Right kidney (tissue), 9 donors: ENCODE measurements at places on chromosomes 6 and 20.
A peak's percentile ranks its signal among the peaks of the same experiment; 100 is the strongest.

- DNase-seq, result no peak
Observed at GRCh38 chr6:83917001-83917400, 57.5 kb downstream of the CYB5R4 start.

GRCh38 chr6:28225056-28225834 lies at the start of gene ZSCAN9:
Gene ZSCAN9, plus strand, starts transcription at chr6:28225275. Its CDS starts 1,810 bp downstream, at chr6:28227085.
- peak; percentile 76 for DNase-seq

GRCh38 chr6:105892577-105893262 lies 193.4 kb upstream of the PRDM1 start:
- no peak for DNase-seq

- DNase-seq, result no peak
Observed at GRCh38 chr20:23773127-23773526, 22.4 kb upstream of the CST1 start.

GRCh38 chr20:32537657-32538525 lies 47.2 kb downstream of the NOL4L start:
- no peak for DNase-seq

- peak; percentile 37 for DNase-seq
Observed at GRCh38 chr20:21516861-21517565, 3.1 kb upstream of the NKX2-2 start.

- DNase-seq, result no peak
Observed at GRCh38 chr6:72683797-72684196, 61.9 kb downstream of the KCNQ5 start.

GRCh38 chr6:14131579-14131978 lies 14.0 kb downstream of the CD83 start:
- DNase-seq, result no peak

DNA sequence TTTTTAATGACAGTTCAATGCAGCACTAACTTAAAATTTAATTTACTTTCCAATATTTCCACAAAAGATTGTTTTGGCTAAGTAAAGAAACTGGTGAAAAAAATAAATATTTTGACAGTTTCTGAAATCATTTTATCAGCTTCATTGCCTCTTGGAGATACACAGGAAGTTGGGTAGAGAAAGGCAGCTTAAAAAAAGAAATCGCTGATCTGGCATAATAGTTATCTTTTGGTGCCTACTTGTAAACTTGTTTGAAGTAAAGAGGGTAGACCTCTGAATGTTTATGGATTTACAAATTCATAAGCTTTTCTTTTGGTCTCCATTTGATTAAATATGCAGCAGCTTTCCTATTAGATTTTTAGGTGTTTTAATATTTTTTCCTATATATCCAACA lies 103.4 kb downstream of the RTN4IP1 start:
- DNase-seq, result no peak

DNA sequence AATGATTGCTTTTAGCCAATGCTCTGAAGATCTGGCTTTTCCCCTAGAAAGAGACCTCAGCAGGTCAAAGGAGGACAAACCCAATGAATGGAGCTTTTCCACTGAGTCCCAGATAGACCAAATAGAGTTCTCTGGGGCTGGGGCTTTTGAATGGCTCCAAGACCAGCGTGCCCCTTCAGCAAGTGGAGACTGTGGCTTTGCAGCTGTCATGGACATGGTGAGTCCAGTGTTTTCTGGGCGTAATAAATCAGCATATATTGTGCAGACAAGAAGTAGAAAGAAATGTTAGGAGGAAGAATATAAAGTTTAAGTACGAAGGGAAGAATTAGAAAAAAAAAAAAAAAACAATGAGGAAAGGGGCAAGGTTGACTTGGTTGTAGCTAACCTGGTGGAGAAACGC lies 28.1 kb downstream of the ULBP1 start:
- no peak for DNase-seq

DNA sequence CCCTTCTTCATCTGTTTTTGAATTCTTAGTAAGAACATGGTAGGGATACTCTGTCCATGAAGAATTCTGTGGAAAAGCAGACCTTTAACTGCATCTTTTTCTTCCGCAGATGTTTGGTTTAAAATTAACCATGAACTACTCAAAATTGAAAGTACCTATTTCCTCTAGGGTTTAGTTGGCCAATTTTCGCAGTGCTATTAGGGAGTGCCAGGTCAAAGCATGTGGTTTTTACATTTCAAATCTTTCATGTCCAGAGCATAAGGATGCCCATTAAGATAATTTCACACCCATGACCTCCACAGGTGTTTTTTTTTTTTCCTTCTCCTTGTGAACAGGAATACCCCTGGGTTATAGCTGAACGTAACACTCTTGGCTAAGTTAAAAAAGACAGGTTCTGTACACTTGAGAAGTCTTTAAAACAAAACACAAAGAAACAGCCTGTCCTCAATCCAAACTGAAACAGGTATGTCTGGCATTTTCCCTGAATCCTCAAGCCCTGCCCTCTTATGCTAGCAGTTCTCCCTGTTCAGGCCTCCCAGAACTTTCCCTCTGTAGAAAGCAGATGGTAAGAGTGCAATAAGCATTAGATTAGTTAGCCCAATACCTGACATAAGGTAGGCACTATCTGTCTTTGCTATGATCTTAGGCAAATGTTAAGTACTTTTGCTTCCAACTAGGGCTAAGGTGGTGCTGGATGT lies 67.1 kb downstream of the ELOVL5 start:
- no peak for DNase-seq

- DNase-seq, result no peak
Observed at GRCh38 chr6:152248980-152249379, 388.2 kb downstream of the SYNE1 start.

DNA sequence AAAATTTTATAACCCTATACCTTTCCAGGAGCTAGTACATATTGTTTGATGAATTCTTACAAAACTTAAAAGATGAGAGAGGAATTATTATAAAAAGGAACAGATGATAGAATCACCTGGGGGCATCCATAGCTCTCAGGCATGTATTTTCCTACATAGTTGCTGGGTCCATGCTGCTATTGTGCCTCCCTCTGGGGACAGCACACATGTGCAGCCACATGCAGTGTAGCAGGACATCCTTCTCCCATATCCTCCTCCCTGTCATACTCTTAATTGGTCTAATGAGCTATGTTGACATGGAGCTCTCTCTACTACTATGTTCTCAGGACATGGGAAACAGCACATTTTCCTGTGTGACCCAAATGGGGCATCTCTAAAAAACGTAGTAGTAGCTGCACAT lies 898.2 kb upstream of the MAP3K7 start:
- no peak for DNase-seq

GRCh38 chr20:62219101-62219991 lies 732 bp downstream of the HRH3 start:
- peak; percentile 46 for DNase-seq

- no peak for DNase-seq
Observed at GRCh38 chr20:37468886-37469285, 52.2 kb upstream of the NNAT start.

GRCh38 chr20:1576641-1577040 lies 19.1 kb upstream of the SIRPD start:
- no peak for DNase-seq
